Stimulated activated CD8-positive, alpha-beta memory T cell treated with anti-CD3 and anti-CD28 coated beads, Interleukin-4, amount 100 ng/mL, for 48 hours (primary cell): ENCODE measurements at places on chromosomes 5 and 9.

GRCh38 chr5:77172713-77173328 is 37.7 kb upstream of the PDE8B start:
- DNase-seq = no peak

DNA sequence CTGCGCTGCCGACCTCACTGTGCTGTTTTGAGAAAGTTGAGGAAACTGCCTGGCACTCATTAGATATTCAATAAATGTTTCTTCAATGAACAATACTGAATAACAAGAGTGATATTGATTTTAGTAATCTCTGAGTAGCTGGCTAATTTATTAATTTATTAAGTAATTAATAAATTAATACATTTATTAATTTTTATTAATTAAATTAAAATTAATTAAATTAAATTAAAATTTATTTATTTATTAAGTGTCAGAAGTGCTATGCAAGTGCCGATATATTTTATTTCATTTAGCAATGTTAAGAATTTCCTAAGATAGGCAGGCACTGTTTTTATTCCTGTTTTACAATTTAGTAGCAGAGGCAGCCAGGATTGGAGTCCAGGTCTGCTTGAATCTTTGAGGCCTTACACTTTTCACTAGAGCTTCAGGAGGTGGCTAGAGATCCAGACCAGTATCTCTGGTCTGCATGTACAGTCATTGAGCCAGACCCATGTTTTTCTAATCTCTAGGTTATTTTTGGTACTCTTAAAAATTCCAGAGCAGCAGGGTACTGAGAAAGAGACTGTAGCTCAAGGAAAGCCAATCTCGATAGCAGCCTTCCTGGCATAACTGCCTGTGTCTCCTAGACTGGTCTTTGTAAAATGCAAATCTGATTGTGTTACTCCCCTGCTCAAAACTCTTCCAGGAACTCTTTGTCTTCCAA is 109.2 kb downstream of the ARHGEF28 start:
- DNase-seq = no peak

GRCh38 chr5:177429248-177430040 is 3.0 kb downstream of the GRK6 start:
- peak; percentile 92 for DNase-seq

DNA sequence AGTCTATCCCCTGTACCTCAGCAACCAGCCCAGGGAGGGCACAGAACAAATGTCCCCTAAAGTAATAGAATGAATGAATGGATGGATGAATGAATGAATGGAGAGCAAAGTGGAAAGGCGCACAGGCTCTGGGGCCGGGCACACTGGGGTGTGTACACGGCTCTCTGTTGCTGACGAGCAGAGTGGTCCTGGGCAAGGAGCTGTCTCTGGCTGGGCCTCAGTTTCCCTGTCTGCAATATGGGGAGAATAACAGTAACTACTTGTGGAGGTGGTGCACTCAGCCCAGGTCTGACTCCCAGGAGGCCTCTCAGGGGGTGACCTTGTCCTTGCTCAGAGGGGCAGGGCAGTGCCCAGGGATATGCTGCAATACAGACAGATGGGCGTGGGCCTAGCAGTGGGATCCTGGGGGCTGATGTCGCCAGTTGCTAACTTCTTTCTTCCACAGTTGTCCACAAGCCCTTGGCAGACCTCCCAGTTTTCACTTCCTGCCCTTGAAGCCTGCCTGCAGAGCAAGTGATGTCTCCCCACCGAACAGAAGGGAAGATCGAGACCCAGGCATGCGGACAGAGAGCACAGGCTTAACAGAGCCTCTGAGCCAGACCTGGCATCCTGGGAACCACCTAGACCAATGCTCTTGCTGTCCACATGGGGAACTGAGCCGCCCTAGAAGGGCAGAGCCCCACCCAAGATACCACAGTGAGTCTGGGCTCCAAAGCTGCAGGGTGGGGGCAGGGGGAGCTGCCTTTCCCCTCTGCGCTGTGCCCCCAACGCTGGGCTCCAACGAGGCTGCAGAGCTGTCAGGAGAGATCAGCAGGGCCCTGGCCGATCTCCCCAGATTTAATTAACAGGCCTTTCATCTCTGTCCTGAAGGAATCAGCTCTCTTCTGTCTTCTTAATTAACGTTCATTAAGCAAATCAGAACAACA is 13.6 kb upstream of the LAMC3 start:
- DNase-seq = no peak

- no peak for DNase-seq
Observed at GRCh38 chr9:10251490-10251889, 361.3 kb downstream of the PTPRD start.

- no peak for DNase-seq
Observed at GRCh38 chr9:83406921-83407320, 131.3 kb downstream of the FRMD3 start.

- DNase-seq = no peak
Observed at GRCh38 chr5:138543730-138544104, 681 bp upstream of the ETF1 start.

GRCh38 chr5:58224661-58225060 is 235.2 kb downstream of the PLK2 start:
- DNase-seq = no peak

GRCh38 chr9:83060556-83060955 is 2.4 kb downstream of the RASEF start:
- DNase-seq = no peak

- DNase-seq = no peak
Observed at GRCh38 chr5:96387616-96388015, 45.4 kb downstream of the PCSK1 start.

- DNase-seq = no peak
Observed at GRCh38 chr5:116387738-116388137, 186.9 kb downstream of the SEMA6A start.

DNA sequence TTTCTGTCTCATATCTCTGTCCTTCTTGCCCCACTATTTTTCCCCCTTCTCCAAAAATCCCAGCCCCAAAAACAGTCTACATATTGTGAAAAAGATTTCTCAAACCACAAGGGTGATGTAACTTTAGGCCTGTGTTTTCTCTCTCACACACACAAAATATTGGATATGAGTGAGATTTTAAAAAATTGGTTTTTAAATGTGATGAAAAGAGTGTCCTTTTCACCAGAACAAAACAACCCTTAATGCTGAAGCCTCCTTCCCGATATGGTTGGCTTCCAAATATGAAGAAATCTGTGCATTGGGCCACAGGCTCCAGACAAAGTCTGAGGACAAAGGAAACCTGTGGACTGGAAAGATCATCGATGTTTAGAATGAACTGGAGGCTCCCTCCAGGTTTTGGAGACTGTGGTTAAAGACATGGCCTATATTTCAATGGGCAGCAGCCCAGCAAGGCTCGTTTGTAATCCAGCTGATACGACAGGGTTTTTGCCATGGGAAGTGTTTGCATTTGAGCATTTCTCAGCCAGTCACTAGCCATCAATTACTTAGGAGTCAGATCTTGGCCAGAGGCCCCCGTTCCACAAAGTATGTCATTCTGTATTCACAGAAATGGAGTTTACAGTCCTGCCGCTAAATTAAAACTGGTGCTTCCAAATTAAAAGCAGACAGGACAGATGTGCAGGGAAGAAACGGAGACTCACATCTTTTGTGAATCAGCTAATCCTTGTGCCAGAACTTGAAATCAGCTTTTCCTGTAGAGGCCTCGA is 546.3 kb downstream of the EBF1 start:
- no peak for DNase-seq

DNA sequence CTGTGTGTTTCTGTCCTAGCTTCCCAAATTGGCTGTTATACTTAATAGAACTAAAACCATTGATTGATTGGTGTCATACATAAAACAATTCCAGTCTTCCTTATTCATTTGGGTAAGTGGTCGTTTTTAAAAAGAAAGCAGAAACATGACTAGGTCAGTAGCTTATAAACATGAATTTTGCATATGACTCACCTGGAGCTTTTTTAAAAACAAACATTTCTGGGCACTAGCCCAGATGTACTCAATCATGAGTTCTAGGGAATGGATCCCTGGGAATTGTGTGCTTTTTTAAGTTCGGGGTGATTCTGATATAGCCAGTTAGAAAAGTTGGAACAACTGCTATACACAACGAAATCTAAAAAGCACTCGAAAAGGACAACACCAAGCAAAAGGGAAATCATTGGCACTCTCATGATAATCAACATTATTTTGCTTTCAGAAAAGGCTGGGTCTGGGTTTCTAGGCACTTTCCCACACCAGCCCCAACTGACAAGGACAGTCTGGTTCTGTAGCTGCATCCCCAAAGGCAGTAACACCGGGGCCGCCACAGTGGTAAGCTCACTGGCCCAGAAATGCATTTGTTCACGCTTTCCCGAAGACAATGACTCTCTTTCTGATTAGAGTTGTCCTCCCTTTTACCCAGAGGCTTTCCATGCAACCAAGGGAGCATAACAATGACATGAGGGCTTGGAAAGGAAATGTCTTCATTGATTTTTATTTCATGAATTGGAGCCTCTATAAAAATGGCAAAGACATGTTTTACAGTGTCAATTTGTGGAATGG is 664.9 kb upstream of the WWC1 start:
- no peak for DNase-seq

DNA sequence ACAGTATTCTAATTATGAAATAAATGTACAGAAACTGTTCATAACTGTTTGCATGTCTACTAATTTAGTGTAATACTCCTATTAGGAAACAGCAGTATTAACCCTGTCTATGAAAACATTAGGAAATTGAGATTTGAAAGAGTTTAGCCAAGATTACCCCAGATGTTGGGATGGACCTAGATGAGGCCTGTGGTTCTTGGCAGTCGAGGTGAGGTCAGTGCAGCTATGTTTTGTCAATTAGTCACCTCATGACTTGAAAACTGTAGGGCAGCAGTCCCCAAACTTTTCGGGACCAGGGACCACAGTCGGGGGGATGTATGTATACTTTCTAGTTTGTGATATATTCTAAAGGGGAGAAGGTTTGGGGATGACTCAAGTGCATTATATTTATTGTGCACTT is 4.7 kb downstream of the LNPEP start:
- no peak for DNase-seq

- no peak for DNase-seq
Observed at GRCh38 chr5:122942164-122942914, 94.2 kb downstream of the PPIC start.

DNA sequence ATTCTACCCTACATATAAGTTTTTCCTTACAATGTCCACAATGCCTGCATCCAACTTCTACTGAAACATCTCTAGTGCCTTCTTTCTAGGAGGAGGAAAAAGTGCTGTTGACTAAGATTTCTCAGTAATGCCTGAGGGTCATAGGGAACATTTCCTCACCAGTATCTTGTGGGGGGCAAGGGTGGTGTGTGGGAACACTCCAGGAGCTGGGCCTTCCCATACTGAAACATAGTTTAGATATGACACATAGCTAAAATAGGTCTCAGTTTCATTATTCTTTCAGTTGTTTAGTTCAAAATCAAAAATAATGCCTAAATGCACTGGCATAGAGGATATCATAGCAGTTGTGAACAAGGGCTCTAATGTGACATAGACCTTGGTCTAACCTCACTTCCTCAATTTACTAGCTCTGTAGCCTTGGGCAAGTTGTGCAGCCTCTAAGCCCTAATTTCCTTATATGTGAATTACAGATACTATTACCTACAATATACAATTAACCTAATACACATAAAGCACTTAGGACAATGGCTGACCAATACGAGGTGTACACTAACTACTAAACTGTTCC is 66.1 kb downstream of the HAPLN1 start:
- DNase-seq = no peak

DNA sequence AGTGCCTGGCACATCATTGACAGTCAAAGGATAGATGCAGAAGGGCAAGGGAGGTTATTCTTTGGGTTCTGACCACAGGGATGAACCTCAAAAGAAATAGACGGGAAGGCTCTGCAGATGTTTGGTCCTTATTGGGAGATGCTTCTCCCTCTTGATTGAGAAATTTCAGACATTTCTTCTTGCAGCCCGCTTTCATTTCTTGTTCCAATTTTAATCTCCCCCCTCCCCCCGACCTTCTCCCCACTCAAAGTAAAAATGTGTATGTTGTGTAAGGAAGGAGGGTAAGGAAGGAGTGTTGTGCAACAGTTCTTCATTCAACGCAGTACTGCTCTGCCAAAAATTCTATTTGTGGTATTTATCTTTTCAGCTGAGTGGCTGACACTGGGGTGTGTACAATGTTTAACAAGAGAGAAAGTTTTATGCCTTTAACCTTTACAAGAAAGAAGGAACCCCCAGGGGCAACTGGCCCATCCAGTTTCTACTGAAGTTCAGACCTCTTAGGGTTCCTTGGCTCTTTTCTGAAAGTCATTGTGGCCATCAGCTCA is 46.3 kb upstream of the TNFSF15 start:
- DNase-seq = no peak

DNA sequence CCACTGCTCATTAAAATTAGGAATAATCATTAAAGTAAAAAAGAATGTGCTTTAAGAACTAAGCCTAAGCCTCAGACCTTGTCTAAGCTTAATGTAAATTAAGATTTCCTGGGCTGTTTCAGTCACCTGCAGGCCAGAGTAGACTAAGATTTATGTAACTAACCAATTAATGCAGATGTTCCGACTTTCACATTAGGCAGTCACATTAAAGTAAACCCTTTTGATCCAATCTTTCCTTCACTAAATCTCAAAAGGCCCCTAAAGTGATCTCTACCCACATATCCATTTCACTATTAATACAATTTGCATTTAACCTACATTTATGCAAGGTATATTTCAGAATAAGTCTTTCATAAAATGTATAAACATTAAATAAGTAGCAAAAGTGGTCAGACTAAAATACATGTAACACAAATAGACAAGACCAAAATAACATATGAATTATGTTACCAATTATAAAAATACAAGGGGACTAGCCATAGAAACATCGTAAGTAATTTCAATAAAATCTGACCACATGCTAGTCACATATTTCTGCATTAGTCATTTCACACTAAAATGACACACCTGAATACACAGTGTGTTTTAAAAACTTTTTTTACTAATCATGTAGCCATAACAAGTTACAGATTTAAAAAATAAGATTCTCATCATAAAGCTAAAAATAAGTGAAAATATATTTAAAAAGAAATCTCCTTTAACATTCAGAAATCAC is 7.7 kb downstream of the NR3C1 start:
- no peak for DNase-seq

DNA sequence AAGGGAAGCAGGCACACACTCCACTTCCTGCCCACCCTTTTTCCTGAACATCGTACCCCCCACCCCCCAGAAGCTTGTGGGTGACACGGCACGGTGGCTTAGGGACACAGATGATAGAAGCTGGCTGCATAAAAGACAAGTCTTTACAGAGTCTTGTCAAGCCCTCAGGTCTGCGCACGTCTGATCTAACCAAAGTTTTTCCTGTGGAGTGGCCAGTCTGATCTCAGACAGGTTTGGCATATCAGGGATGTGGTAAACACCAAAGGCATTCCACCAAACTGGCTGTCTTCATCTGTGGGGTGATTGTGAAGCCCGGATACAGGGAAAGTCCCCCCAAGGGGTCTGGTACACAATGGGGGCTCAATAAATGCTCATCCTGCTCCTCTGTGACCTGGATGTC is 50.0 kb downstream of the CRB2 start:
- DNase-seq = no peak

- DNase-seq = no peak
Observed at GRCh38 chr9:121123816-121124535, 49.2 kb downstream of the CNTRL start.

DNA sequence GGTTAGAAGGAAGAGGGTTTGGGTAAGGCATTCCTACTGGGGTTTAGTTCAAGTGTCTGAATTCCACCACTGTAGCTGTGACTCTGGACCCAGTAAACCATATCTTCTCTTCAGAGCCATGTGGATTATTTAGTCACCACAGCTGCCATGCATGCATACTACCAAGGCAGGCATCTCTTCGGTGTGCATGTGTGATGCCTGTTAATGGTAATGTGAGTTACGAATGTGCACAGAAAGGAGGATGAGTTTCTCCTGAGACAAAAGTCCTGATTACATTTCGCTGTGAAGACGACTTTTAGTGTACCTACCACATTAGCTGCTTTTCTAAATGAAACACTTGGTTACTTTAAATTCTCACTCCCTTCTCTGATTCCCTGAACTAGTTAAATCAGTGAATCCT is 9.3 kb downstream of the PBX3 start:
- DNase-seq = no peak
